ENCODE measurements at places on chromosomes 1 and 21. TPM values are rescaled to one million over a fixed set of nuclear protein-coding genes. Genes with fewer than 3 reads are reported as not detected.

GRCh38 chr1:6268415-6268814 lies 7.5 kb upstream of the GPR153 start:
- DNase-seq, result no peak

DNA sequence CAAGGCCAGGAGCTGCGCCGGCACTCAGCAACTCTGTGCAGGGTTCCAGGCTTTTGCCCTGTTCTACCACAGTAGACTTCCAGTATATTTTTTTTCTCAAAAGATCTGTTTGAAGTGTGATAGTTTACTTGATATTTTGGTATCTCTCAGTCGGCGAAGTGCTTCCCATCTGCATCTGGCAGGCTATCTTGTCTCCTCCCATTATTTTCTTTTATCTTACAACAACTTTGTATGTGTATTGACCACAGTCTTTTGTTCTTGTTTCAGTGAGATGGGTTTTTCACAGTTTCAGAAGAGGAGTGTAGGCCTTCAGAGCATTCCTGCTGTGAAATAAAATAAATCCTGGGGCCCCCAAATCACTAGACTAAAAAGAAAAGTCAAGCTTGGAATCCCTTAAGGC lies 292.9 kb downstream of the PTGER3 start:
- DNase-seq, result no peak

DNA sequence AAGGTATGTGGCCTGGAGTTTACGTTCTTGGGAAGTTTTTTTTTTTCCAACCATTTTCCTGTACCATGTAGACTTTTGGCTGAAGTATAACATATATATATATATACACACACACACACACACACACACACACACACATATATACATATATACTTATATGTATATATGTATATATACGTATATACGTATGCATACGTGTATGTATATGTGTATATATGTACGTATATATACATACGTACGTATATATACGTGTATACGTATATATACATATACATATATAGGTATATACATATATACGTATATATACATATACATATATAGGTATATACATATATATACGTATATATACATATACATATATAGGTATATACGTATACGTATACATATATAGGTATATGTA lies 18.9 kb downstream of the CR1 start:
- DNase-seq, result no peak

GRCh38 chr1:4425892-4426291 lies 228.5 kb upstream of the AJAP1 start:
- no peak for DNase-seq

ICOSLG gene
- 10.7 TPM for polyA plus RNA-seq

DNA sequence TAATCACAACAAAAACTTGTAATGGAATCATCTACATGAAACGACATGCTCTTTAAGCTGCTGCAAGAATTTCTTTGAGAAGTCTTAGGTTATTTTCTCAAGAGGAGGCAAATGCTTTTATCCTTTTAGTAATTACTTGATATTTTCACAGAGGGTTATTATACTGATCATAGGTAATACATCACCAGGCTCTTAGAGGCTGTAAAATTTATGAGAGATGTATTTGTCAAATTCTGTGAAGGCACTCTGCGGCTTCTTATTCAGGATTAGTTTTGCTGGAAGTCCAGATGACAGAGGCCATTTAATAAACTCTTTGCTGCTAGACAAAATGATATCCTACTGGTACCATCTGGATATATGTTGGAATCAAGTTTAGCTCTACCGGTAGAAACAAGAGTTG lies 624.3 kb upstream of the BRINP3 start:
- DNase-seq, result no peak

DNA sequence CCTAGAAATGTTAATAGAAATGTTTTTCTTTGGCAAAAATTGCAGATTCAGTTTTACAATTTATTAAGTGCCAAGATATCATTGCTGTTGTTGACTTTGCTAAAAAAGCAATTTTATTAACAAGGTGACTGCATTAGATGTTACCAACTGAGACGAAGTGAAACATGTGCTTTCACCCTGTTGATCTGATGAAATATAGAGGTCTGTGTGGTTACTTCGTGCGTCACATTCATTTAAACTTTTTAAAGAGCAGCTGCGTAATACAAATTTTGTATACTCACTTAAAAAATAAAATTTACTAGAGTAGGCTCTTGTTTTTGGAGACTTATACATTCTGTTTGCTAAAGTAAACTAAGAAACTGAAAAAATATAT lies 465.7 kb downstream of the USP25 start:
- no peak for DNase-seq

GRCh38 chr1:192967211-192967877 lies 91.8 kb downstream of the UCHL5 start:
- DNase-seq, result no peak

GRCh38 chr1:243923292-243924171 lies 73.5 kb upstream of the AKT3 start:
- no peak for DNase-seq

- no peak for DNase-seq
Measured at GRCh38 chr1:189438808-189439207, 1038.9 kb downstream of the BRINP3 start.

DNA sequence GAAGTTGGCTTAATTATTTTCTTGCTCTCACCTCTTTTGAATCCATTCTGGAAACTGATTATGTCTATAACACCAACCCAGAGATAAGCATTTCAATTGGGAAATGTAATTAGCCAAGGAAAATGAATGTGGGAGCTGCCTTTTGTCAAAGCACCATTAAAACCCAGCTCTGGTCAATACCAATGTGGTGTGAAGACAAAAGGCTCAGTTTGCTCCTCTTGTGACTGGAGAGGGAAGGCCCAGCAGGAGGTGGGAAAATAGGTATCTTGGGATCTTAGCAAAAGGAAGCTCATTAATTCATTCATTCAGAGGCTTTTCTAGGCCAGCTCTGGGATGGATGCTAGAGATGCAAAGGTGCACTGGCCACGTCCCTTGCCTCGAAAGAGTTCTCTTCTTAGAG lies 75.0 kb upstream of the SELENON start:
- DNase-seq, result no peak

AKR7A3 gene
- 2.8 TPM for polyA plus RNA-seq

DNA sequence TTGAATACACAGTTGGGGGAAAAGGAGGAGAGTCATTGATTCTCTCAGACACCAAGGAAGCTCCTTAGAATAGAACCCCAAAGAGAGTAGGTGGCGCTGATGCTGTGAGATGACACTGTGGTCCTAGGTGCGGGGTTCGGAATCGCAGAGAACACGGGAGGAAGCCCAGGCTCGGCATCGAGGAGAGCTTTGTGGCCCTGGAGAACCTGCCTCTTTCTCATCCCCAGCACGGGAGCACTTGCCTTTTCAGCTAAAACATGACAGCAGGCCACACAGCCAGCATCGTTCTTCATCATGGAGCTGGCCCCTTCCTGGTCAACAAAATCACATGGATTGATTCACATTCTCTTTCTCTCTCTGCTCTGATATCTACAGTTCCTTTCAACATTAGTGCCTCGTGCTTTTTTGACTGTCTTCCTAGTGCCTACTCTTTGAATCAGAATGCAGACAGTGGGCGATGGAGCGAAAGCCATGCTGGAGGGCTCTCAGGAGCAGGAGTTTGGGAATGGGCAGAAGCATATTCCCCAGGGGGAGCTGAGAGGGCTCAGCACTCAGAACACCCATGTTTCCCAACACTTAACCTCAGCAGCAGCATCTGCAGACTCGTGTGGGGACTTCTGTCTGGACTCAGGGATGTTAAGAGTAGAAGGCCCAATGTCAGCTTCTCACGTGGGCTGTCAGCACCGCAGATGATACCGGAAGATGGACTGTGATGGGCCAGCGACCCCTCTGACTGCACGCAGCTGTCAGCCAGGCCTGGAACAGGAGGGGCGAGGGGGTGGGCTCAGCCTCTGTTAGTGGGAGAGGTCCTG lies 539.4 kb downstream of the KIF26B start:
- DNase-seq, result no peak

GRCh38 chr1:19472174-19472573 lies 13.2 kb downstream of the CAPZB start:
- DNase-seq, result no peak

DNA sequence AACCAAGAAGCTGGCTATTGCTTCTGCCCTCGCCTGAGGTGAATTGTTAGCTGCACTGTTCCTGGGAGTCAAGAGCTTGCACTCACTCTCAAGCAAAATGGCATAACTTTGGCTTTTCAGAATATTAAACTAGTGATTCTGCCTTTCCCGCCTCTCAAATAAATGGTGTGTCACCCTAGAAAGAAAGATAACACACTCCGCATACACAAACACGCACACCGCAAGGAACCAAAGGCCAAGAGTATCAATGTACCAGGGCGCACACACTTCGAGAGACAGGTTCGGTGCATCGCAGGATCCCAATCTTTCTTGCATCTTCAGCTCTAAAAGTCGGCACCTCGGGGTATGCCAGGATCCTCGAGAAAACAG lies 470 bp upstream of the RTCA start:
- DNase-seq, result no peak

DNA sequence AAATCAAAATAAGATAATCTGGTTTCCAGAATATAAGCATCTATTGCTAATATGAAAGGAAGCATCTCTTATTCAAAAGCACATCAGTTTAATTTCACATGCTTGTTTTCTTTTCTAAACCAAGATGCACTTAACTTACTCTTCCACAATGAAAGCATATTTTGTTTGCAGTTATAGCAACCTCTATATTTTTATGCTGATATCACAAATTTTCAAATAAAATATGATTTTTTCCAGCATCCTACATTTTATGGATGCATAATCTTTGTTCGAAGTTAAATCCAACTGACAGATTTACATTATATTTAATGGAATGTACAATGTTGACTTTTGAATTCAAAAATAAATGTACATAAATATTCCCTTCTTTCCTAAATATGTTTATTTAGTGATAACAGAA lies 978.3 kb upstream of the B3GALT2 start:
- DNase-seq, result peak; percentile 28

TTLL7 gene
- polyA plus RNA-seq, result 3.7 TPM

DNA sequence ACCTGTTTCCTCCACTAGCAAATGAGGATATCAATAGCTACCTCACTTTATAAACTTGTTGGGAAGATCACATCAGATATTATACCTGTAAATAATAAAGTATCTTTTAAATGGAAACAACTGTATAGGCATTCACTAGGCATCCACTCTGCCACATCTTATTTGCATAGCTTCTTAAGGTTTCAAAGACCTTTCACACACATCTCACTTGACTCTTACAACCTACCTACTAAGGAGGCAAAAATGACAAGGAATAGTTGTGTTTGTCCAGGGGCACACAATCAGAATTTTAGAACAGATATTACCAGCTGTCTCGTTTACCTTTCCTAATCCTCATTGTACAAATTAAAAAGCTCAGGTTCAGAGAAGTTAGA lies 51.5 kb downstream of the VANGL2 start:
- no peak for DNase-seq

DNA sequence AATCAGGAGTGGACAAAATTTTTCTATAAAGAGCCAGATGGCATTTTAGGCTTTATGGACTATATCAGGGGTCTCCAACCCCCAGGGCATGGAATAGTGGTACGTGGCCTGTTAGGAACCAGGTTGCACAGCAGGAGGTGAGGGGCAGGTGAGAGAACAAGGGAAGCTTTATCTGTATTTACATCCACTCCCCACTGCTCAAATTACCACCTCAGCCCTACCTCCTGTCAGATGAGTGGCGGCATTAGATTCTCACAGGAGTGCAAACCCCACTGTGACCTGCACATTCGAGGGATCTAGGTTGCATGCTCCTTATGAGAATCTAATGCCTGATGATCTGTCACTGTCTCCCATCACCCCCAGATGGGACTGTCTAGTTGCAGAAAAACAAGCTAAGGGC lies 13.9 kb downstream of the PHTF1 start:
- no peak for DNase-seq

RHCE gene
- 0.77 TPM for polyA plus RNA-seq

DNA sequence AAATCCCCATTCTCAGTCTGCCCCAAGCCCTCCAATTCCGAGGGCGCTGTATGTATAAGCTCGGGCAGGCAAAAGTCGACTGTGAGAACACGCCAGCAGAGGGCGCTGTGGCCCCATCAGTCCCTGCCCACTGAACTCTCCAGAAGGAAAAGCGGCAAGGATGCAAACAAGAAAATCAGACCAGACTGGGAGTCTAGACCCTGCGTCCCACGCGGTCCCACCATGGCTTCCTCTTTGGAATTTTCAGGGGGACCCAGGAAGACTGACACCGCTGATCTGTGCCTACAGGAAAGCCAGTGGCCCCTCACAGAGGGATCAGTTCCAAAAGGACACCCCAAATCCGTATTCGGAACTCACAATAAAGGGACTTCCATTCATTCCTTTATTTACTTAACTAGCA lies 19.5 kb downstream of the TEX35 start:
- peak; percentile 72 for DNase-seq

DNA sequence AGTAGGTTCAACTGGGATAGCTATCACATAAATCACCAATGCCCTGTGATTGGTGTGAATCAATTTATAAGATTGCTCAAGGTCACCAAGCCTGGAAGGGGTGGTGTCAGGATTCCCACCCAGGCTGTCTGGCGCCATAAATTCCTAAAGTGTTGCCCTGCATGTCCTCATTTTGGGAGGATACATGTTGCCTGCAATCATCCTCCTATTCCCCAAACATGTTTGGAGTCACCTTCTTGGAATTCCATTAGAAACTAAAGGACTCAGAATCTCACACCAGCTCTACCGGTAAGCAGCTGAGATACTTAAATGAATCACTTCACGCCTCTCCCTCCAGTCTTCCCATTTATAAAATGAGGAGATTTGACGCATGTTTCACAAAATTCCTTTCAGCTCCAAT lies 54.1 kb upstream of the SLC45A1 start:
- DNase-seq, result no peak

FNBP1L gene
- polyA plus RNA-seq, result 125 TPM

DNA sequence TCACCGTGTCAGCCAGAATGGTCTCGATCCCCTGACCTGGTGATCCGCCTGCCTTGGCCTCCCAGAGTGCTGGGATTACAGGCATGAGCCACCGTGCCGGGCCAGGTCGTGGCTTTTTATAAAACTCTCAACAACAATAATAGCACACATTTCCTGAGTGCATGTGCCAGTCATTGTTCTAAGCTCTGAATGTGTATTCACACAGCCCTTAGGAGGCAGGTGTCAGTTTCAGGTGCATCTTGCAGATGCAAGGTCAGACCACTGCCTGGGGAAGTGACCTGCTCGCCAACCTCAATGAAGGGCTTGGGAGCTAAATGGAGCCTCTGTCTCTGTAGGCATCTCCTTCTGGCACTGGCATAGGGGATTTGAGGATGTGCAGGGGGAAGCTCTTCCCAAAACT lies 1.6 kb upstream of the LEFTY2 start:
- no peak for DNase-seq

- DNase-seq, result no peak
Measured at GRCh38 chr21:30271156-30271555, 11.6 kb downstream of the KRTAP24-1 start.

Data from renal pelvis (tissue), 12 donors.